ENCODE measurements at places on chromosomes 6 and 20.

DNA sequence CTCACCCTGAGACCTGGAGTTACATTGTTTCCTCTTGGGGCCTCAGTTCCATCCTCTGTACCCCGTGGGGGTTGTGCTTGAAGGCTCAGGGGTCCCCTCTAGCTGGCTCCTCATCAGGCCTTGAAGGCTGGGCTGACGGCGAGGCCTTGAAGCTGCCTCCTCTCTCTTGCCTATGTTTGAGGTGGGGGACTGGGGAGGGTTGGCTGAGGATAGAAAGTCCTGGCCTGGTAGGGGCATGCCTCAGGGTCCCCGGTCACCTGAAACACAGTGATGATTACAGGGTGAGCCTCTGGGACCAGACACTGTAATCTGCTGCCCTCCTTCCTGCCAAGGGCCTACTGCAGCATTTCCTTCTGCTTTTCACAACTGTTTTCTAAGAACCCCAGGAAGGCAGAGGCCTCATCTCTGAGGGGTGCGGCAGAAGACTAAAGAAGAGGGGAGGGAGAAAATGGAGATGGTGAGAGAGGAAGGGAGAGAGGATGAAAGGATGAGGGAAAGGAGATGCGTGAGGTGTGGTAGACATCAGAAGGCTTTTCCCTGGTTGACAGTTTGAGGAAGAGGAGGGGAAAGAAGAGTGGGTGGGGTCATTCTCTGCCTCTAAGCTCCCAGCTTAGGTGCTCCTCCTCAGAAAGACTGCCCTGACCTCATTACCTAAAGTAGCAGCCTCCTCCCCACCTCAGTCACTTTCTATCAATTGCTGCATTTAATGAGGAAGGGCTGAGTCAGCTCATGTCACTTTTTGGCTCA is 29.7 kb downstream of the VEGFA start:
- DNase-seq, result no peak

DNA sequence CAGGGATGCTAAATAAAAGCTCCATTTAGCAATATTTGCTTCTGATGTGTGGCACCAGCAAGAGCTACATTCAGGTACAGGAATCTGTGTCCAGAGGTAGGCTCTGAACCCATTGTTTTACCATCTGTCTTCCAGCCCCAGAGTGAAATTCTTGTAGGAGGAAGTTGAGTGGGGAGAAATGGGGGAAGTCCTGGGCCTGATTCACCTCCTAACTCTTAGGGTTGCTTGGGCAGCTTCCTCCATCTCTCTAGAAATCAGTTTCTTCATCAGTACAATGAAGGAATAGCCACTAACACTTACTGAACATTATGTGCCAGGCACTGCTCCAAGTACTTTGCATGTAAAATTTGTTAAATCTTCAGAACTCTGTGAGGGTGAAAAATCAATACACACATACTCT is 35.1 kb upstream of the TSPYL1 start:
- no peak for DNase-seq

- no peak for DNase-seq
Observed at GRCh38 chr6:43393602-43394001, 24.2 kb upstream of the ZNF318 start.

DNA sequence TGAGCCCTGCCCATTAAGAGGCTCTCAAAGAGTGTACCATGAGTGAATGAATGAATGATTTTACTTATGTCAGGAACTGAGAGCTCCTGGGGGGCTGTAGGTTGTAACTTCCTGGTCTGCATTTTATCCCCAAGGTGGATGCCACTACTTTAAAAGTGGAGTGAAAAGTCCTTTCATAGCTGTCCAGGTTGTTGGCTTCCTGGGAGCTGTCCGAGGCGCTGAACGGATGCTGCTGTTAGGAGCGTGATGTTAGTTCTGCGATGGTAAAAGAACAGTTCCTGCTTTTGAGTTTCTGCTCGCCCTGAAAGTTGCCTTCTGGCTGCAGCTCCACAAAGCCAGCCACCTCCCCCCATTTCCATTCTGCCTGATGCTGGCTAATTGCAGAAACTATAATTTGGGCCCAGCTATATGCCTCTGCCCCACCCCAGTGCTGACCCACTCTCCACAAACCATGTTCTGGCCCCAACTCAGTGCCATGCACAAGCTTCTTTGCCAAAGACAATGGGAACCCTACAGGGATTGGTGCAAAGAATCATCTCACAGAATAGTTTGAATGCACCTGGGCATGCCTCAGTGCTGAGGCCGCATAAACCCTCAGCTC is 330.9 kb upstream of the CDH4 start:
- no peak for DNase-seq

DNA sequence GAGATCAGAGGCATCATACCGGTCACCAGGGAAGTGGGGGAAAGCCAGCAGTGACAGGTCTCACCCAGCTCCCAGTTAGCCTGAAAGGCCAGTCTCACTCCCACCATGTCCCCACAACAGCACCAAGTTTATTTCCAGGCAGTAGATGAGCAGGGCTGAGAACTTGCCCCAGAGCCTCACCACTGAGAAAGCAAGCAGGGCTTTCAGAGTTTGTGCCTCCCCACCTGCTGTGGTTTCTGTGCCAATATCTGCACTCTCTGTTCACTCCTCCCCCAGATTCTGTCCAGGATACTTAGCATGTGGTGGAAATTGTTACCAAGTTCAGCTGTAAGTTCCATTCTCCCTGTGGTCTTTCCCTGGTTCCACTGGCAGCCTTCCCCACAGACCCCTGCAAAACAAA is 255.0 kb upstream of the HTR1E start:
- no peak for DNase-seq

- DNase-seq, result no peak
Observed at GRCh38 chr6:7671581-7671980, 54.3 kb upstream of the BMP6 start.

DNA sequence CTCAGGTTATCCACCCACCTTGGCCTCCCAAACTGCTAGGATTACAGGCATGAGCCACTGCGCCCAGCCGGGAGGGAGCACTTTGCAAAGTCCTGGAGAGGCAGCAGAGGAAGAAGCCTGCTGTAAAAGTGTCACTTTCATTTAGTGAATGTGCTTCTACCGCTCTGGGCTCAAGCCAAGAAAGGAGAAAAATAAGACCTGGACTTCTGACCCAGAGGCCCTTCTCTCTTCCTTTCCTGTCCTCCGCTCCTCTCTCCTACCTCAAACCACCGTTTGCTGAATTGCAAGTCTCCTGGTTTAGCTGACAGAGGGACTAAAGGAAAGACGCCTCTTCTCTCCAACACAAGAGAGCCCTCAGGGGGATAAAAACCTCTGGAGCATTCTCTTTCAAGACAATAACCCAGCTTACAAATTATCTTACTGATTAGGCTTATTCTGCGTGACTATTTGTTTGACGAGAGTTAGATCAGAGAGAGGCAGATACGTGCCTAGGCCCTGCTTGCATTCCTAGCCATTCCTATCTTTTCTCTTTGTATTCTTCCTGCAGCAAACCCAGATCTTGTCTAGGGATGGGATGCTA is 84.2 kb upstream of the SLC22A23 start:
- no peak for DNase-seq
